CD14-positive monocyte (primary cell): ENCODE measurements at places on chromosomes 16 and 17.

DNA sequence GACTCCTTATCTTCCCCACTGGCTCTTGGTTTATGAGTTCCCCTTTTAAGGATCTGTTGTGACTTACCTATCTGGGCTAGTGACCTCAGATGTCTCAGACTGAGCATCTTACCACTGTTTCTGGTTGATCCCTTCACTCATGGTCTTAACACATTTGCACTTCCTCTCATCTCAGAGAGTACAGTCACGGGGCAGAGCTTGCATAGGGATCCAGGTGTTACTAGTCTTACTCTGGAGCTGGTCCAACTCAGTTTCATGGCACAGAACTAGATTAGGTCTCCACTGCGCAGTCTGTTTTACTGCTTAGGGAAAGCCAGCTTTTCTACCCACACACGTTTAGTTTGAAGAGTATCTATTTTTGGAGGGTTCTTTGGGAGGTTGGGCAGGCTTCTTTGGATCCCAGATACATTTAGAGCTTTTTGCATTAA, 10.2 kb downstream of the GABARAPL2 start:
- no peak for DNase-seq

GRCh38 chr16:4232541-4233386, 9.1 kb downstream of the SRL start:
- no peak for DNase-seq

- no peak for DNase-seq
Measured at GRCh38 chr17:70961341-70961740, 792.0 kb downstream of the KCNJ2 start.

DNA sequence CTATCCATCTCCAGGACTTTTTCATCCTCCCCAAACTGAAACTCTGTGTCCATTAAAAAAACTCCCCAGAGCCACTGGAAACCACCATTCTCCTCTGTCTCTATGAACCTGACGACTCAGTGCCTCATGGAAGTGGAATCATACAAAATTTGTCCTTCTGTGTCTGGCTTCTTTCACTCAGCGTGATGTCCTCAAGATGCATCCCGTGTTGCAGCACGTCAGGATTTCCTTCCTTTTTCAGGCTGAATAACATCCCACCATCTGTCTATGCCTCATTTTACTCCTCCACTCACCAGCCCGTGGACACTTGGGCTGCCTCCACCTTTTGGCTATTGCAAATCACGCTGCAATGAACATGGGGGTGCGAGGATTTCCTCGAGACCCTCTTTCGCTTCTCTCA, 12.6 kb upstream of the ALDH3A1 start:
- peak; percentile 63 for DNase-seq

DNA sequence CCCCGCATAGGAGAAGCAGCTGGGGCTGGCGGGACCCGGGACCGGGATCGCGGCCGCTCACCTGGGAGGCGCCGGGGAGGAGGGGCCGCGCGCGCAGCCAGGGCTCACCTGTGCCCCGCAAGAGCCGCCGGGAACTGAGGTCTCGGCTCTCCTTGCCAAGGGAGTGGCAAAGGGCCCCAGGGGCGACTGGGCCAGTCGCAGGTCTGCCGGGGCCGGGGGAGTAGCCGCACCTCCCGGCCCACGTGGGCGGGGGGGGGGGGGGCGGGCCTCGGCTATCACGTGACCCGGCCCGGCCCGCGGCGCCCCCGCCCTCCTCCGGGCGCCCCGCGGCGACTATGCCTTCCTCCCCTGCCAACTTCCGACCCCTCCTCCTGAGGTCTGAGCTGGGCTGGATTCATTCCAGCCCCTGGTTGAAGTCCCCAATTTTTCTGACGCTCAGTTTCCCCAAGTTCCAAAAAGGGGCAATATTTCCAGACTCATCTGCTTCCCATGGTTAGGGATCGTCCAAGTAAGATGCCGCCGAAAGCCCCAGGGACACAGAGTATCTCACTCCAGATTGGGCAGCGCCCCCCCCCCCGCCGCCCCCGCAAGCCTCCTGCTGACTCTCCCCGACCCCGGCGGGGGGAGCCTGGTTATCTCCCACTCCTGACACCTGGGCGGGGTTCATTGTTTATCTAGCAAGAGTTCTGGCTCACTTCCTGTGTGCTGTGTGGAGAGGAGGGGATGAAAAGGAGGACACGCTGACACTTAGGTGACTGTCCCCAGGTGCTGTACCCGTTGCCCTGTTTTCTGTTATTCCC, at the start of gene TMC6:
TMC6 (minus strand) TSS at position 205 of the 800 bp plus-strand sequence. CDS start 1,923 bp downstream, outside the sequence.
- DNase-seq = peak; percentile 47

DNA sequence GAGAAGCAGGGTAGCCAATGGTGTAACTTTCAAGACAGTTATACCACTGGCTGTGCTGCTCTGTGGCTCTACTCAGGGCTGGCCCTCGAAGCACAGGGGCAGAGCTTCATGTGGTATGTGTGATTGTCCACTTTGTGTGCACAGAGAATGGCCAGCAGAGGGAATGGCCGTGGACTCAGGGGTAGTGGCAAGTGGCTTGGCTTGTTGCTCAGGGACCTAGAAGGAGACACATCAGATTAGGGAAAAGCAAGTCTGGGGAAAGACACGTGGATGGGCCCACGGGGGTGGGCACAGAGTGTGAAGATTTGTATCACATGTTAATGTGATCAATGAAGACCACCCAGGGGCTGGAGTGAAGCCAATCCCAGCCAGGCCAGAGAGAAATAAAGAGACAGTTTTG, 20.0 kb upstream of the XYLT2 start:
- no peak for DNase-seq

GRCh38 chr17:33371377-33371776, 78.3 kb upstream of the ASIC2 start:
- no peak for DNase-seq

- no peak for DNase-seq
Measured at GRCh38 chr17:42061646-42062487, 11.5 kb upstream of the C17orf113 start.

DNA sequence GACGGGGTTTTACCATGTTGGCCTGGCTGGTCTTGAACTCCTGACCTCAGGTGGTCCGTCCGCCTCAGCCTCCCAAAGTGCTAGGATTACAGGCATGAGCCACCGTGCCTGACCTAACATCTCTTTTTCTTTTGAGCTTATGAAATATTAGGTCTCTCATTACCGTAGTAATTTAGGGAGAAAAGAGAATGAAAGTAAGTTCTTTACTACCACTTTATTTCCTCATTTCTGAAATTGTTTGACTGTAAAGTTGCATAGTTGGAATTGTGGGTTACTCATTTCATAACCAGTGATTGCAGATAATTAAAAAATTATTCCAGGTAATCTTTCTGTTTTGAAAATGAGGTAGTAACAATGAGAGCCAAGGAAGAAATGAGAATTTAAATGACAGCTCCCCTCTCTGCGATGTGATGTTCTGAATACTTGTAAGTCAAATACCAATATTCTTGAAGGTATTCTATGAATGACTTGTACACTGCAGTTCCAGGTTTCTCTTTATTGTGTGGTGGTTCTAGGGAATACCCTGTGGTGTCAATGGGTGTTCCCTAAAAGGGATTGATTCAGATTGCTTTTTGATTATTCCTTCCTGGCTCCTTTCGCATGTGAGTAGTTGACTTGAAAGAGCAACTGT, 28.3 kb downstream of the MAP2K4 start:
- DNase-seq = no peak

DNA sequence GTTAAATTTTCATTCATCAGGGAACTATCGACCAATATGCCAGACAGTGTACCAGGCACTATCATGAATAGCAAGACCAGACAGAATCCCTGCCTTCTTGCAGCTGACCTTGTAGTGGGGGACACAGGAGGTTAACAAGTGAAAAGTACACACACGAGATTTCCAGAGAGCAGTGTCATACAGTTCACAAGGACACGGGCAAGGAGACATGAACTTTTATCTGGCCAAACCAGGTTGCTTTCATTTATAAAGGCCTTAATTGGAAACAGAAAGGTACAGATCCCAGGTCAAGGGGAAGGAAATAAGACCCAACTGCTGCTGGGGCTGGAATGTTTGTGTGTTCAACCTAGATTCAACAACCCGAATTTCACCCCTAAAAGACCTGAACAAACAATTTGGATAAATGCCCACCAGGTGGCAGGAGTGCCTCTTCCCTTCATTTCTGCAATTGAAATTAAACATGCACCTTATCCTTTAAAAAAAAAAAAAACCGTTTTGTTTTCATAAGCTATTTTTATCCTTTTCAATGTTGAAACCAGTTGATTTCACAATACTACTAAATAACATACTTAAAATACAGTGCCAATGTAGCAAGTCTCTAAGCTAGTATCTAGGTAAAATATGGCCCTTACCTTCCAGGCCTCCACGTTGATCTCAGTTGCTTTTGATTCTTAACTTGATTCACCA, 65.9 kb downstream of the EMP2 start:
- DNase-seq = peak; percentile 56

GRCh38 chr17:59506894-59507726, 58.3 kb upstream of the DHX40 start:
- DNase-seq = no peak

- DNase-seq = no peak
Measured at GRCh38 chr16:15654591-15654990, 4.5 kb downstream of the NDE1 start.

DNA sequence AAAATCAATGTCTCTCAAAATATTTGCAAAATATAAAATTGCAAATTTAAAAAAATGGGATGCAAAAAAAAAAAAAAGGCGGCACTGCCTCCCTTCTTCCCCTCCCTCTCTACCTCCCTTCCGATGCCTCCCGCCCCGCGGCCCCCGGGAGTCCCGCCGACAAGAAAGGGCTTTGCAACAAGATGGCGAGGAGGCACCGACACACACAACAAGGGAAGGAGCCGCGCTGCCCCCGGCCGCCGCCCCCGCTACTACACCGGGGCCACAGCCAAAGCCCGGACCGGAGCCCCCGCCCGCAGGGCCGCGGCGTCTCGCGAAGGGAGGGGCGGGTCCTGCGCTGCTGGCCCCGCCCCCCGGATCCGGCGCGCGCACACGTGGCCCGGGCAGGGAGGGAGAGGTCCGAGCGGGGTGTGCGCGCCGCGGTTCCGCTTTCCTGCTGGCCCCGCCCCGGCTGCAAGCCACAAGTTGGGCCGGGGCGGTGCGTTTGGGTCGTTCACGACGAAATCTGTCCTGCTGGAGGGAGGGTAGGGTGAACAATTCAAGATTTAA, at the start of gene MNT:
MNT (minus strand) TSS at position 184 of the 549 bp plus-strand sequence. CDS start 348 bp downstream, outside the sequence.
- DNase-seq = peak; percentile 94

DNA sequence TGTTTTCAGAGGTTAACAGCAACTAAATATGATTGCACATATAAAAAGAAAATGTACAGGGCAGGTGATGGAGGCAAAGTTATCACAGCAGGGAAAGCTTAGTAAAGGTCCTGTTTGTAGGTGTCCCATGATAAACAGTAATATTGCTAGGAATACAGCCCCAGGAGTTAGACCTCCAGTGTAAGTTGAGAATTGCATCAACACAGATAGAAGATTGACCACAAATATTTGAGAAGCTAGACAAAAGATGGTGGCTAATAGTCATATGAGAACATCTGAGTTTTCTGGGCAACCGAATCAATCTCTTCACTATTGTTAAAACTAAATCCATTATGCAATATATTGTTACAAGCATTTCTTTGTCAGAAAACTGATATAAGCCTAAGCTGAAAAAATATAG, 152.6 kb downstream of the CDH11 start:
- no peak for DNase-seq

GRCh38 chr17:61481421-61481820, 29.2 kb downstream of the TBX4 start:
- no peak for DNase-seq

DNA sequence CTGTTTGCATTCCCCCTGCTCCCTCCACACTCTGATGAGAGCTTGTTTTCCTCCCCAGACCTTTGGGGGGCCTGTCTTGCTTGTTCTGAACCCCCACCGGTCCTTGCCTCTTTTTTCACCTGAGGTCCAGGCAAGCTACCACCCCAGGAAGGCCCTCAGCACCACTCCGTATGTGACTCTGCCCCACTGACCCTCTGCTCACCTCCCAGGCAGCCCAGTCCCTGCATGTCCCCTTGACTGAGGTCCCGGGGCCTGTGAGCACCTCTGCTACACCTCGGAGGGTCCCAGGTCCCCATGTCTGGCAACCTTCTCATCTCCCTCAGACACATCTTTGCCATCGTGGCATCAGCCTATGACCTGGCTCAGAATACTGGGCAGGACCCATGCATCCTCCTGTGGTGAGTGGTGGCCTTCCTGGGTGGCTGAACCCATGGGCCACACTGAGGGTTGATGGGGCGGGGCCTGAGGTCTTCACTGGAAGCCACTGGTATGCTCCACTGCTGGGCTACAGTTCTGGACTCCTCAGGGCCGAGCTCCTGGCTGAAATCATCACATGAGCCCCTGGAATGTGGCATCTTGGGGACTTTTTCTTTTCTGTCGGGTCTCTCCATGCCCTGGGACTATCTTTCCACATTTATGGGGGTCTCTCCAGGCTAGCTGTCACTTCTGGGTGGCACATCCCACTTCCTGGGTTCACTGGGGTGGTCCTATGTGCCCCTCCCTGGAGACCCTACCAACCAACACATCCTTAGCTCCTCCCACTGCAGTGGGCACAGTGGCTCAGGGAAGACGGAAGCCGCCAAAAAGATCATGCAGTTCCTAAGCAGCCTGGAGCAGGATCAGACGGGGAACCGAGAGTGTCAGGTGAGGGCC, 3.5 kb downstream of the MYO15B start:
- no peak for DNase-seq

- DNase-seq = no peak
Measured at GRCh38 chr16:85335584-85336491, 223.6 kb upstream of the CIBAR2 start.

- no peak for DNase-seq
Measured at GRCh38 chr17:48290378-48290777, 139.6 kb downstream of the SKAP1 start.

GRCh38 chr16:35747658-35748455, 2288.4 kb downstream of the TP53TG3F start:
- no peak for DNase-seq

GRCh38 chr16:10862438-10862837, 14.6 kb upstream of the CIITA start:
- DNase-seq = peak; percentile 97

- no peak for DNase-seq
Measured at GRCh38 chr16:82626791-82627261, at the start of gene CDH13. Gene CDH13 (plus strand): TSS chr16:82626969.

- DNase-seq = peak; percentile 90
Measured at GRCh38 chr16:370443-370842, at the start of gene MRPL28. Gene MRPL28 (minus strand): TSS chr16:370538. CDS start chr16:370218, 320 bp downstream.

- DNase-seq = peak; percentile 24
Measured at GRCh38 chr16:47523342-47524006, 62.3 kb downstream of the PHKB start.

GRCh38 chr17:75394332-75394918, 11.1 kb downstream of the GRB2 start:
- no peak for DNase-seq
